Stimulated activated CD4-positive, alpha-beta T cell treated with anti-CD3 and anti-CD28 coated beads, Interleukin-4, amount 100 ng/mL, for 48 hours (primary cell): ENCODE measurements at places on chromosomes 16 and 17.

DNA sequence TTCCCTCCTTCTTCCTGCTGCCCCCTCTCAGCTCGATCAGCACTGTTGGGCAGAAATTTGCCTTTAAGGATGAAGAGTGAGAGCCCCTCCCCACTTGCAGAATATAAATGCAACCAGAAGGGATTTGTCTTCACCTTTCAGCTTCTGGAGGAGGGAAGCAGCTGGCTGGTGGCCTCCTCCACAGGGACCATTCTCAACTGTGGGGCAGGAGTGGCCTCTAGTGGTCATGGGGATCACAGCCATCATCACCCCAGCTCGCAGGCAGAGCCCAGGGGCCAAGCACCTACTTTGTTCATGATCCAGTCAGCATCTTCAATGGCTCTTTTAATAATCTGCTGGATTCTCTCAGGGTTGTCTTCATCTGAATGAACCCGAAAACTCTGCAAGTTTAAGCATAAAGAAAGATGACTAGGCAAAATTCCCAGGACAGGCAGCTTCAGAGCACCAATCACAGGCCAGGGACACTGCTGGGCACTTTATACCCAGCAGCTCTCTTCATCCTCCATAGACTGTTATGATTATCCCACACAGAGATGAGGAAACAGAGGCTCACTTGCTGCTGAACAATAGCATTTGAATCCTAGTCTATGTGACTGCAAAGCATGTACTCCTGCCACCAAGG lies 13.1 kb downstream of the LYRM9 start:
- peak; percentile 52 for DNase-seq

GRCh38 chr17:62987136-62987535 lies 21.1 kb downstream of the TANC2 start:
- no peak for DNase-seq

DNA sequence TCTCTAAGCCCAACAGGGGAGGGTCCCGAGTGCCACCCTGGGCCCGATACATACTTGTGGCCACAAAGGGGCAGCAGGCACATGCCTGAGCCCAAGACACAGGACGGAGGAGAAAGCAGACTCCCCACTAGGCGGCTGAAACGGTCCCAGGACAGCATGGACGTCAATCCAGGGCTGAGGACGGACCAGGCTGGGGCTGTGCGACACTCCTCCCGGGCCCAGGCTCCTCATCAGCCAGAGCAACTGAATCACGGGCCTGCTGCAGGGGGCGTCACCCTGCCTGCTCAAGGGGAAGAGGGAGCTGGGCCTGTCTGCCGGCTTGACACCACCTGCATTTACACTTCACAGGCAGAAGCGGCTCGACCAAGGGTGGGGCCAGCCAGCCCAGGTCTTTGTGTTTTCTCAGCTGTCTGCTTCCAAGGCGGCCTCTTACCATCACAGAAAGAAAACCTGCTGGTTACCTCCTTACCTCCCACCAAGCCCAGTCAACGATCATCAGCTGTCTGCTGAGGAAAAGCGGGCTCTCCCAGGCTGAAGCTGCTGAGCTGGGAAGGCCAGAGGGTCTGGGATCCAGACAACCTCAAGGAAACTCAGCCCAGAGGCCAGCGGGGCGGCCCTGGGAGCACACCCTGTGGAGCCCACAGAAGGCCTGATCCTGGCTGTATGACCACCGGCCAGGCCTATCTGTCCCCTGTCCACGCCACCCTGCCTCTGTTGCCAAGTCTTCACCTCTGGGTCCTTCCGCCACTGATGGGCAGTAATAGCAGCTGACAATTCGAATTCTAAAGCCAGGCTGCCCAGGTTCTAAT lies 26.4 kb downstream of the KIFC3 start:
- no peak for DNase-seq

DNA sequence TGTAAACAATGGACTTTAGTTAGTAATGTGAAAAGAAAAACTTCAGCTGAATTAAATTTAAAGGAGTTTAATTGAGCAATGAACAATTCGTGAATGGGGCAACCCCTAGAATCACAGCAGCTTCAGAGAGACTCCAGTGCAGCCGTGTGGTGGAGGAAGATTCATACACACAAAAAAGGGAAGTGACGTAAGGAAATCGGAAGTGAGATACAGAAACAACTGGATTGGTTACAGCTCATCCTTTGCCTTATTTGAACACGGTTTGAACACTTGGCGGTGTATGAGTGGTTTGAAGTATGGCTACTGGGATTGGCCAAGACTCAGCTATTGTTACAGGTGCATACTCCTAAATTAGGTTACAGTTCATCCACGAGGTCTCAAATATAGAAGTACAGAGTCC lies 460.4 kb upstream of the ASIC2 start:
- DNase-seq = no peak

DNA sequence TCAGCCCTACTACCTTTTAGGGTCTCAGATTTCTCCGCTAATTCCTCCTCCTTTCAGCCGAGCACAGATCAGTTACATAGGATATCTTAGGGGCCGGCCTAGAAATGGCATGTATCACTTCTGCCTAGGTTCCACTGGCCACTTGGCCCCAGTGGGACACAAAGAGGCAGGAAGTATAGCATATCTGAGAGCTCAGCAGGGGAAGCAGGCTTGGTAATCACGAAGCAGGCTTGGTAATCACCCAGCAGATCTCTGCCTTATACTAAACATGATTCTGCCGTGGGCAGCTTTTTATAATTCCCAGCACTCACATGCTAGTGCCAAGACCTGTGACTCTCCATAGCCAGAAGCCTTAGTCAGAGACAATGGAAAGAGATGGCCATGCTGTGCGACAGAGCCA lies 59.6 kb upstream of the CACNG5 start:
- DNase-seq = no peak

- DNase-seq = no peak
Observed at GRCh38 chr17:43852571-43852970, 5.6 kb downstream of the CD300LG start.

DNA sequence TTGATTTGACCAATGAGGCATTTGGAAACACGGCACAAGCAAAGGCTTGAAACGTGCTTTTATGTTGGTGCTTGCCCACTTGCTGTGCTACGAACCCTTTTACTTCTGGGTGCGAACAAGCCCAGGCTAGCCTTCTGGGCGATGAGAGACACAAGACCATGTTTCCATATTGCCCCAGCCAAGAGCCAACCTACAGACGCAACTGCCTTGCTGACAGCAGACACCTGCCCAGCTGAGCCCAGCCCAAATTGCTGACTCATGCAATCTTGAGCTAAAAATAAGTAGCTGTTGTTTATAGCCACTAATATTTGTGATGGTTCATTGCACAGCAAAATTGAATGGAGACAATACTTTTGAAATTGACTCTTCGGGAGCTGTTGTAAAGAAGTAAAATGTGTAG lies 464.5 kb downstream of the WWOX start:
- DNase-seq = no peak

- DNase-seq = no peak
Observed at GRCh38 chr16:2226245-2226793, 2.9 kb downstream of the E4F1 start.

DNA sequence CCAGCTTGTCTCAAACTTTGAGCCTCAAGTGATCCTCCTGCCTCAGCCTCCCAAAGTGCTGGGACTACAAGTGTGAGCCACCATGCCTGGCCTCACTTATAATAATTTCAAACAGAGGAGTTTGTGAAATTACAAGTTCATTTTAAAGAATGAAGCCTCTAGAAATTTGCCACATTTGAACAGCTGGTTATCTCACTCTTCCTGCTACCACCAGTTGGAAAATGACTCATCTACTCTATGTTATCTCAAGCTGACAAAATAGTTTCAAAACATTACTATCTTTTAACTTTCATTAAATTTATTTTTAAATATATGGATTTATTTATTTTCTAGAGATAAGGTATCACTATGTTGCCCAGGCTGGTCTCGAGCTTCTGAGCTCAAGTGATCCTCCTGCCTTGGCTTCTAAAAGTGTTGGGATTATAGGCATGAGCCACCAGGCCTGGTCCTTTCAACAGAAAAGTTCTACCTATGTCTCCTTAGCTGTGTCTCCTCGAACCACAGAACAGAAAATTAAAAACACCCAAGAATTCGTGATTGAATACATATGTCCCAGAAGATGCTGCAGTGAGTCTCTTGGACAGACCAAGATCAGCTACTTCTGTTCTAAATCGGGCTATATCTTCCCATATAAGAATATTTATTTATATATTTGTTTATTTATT lies 47.6 kb downstream of the MYH13 start:
- no peak for DNase-seq

- DNase-seq = no peak
Observed at GRCh38 chr16:12321311-12321842, 344.8 kb downstream of the SNX29 start.

DNA sequence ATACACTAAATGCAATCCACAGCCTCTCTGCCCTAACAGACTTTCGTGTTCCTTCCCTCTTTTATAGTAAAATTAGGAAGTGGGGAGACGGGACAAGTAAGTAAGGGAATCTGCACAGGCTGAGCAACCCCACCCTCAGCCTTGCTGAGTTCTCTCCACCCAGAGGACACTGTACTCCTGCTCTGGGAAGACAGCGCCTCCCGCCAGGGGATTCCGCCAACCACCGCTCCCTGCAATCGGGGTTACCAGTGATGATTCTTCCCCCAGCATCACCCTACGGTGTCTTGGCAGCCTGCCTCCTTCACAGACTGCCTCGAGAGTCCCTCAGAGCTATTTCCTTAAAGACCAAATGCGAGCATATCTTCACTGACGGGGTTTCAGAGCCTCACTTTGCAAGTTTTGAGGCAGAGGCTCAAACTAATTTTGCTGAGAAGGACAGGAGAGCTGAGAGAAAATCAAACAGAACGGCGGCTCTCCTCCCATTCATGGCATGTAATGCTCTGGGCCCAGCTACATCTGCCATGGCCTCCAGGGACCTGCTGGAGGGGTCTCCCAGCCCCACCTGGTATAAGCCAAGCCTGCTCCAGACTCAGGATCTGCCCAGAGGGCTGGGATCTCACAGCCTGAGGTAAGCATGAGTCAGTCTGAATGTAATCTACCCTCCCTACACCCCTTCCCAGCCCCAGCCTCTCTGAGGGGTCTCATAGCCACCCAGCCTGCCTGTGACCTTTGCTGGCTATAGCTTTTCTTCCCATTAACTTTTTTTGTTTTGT lies 22.7 kb upstream of the ASGR2 start:
- DNase-seq = no peak

DNA sequence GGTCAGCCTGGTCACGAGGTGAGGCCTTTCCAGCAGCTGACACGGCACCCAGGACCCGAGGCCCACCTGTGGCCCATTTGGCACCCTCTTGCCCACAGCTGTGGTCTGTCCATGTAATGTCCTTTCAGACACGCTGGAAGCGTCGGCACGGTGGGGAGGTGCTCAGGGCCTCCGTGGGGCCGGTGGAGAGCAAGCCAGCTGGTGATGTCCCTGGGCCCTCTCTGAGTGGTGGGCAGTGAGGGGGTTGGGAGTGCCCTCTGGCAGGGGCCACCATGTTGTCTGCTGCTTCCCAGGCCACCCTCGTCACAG lies 97.3 kb upstream of the ZNF469 start:
- DNase-seq = no peak

DNA sequence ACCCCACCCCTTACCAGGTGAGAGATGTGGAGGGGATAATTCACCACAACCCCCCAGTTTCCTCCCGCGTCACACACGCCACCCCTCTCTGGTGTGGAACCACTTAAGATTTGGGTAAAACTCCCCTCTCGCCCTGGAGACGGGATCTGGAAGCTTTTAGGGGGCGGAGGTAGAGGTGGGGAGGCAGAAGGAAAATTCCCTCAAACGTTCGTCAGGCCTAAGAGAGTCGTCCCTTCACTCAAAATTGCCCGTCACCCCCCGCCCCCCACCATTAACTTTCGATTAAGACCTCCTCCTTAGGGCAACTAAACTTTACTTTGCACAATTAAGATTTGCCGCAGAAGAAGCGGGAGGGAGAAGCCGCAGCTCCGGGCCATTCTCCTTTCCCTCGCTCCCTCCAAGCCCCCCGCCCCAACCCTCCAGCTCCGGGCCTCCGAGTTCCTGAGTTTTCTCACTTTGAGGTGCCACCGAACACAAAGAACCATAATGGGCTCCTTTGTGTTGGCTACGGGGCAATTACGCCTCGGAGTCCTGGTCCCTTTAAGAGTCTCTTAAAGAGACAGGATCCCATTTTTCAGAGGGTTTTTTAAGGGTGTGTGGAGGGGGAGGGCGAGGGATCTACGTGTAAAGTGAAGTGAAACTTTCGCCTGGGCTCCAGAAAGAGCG lies 985 bp upstream of the FZD2 start:
- no peak for DNase-seq

DNA sequence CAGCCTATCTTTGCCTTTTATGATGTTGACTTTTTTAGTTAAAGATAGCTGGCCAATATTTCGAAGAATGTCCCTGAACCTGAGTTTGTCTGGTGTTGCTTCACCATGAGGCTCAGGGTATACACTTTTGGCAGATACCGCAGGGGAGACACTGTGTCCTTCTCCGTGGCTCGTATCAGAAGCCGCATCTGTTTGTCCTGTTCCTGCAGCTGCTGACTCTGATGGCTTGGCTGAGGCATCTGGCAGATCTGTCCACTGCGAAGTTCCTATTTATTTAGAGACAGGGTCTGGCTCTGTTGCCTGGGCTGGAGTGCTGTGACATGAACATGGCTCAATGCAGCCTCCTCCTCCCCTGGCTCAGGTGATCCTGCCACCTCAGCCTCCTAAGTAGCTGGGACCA lies 93.5 kb downstream of the CRISPLD2 start:
- DNase-seq = no peak

GRCh38 chr16:17228048-17228707 lies 242.6 kb downstream of the XYLT1 start:
- no peak for DNase-seq

DNA sequence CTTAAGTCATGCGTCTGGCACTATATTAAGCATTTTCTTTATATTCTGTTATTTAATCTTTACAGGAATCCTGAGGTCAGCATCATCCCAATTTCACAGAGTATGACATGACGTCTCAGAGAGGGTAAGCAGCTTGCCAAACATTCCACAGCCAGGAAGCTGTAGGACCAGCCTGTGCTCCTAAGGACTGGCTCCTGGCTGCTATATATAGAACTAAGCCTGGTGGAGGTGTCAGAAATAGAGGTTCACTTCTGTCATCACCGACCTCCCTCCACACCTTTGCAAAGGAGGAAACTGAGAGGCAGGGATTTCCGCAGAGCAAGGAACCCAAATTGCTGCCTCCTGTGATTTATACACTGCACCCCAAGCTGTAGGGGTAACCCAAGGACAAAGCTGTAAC lies 37.9 kb upstream of the NDRG4 start:
- DNase-seq = no peak

DNA sequence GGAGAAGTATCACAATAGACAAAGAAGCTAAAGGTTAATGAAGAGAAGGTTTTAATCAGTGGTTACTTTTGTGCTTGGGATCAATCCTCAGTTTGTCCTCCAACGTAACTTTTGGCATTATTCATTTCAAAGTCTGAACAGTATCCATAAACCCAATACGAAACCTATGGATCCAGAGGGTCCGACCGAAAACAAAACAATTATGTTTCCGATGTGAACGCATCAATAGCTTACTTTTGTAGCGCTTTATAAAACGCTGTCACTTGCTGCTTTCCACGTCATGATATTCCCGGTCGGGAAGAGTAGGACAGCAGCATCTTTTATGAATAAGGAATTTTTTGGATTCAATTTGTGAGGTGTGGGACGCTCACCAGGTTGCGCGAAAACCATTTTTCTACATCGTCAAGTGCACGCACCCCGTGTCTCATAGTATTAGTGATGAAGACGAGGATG lies 383.8 kb downstream of the ZFHX3 start:
- DNase-seq = no peak

- no peak for DNase-seq
Observed at GRCh38 chr17:55210292-55210691, 54.5 kb upstream of the HLF start.

GRCh38 chr17:52079496-52079895 lies 79.0 kb downstream of the CA10 start:
- DNase-seq = no peak
